CD4-positive, alpha-beta T cell treated with Interferon gamma for 1 hour (primary cell): ENCODE measurements at places on chromosomes 11 and 22.

- no peak for DNase-seq
Observed at GRCh38 chr11:118491041-118491440, 36.2 kb upstream of the TTC36 start.

GRCh38 chr11:77502346-77502905 is 28.5 kb upstream of the PAK1 start:
- no peak for DNase-seq

GRCh38 chr11:44029977-44030911 is 17.5 kb upstream of the ACCSL start:
- DNase-seq: no peak

DNA sequence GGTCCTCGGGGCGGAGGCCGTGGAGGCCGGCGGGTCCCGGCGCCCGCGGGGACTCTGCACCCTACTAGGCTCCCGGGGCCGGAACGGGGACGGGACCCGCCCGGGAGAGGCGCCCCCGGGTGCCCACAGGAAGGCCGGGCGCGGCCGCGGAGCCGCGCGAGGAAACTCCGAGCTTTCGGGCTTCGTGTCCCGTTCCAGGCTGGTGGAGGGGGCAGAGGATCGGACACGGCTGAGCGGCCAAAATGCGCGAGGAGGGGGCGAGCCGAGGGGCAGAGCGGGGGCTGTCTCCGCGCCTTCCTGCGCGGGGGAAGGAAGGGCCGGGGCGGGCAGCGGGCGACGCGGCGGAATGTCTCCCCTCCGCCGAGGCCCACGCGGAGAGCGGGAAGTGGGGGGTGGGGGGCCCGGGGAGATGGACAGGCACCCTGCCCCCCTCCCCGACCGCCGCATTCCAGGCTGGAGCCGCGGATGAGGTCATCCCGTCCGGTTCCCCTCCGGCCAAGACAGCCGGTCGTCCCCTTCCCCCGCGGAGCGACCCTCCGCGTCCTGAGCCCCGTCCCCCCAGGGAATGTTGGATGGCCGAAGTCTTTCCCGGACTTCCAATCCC is 430 bp downstream of the CDC42EP1 start:
- no peak for DNase-seq

GRCh38 chr22:26671317-26672059 is 14.1 kb downstream of the MIAT start:
- DNase-seq: peak; percentile 70

DNA sequence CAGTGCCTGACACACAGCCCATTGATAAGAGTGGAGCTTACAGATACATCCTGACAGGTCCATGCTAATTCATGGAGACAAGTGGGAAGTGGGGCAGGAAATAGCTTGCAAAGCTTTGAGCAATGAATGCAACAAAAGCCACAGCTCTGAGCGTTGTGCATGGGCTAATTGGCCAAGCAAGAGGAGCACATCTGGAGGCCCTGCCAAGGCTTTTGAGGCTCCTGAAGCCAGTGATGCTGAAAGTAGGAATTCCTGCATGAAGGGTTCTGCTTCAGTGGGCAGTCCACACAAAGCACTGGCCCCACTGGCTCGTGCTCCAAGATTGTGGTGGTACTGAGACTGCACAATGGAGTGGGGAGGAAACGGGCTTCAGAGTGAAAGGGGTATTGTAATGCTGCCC is 103.8 kb upstream of the CSNK2A3 start:
- no peak for DNase-seq

DNA sequence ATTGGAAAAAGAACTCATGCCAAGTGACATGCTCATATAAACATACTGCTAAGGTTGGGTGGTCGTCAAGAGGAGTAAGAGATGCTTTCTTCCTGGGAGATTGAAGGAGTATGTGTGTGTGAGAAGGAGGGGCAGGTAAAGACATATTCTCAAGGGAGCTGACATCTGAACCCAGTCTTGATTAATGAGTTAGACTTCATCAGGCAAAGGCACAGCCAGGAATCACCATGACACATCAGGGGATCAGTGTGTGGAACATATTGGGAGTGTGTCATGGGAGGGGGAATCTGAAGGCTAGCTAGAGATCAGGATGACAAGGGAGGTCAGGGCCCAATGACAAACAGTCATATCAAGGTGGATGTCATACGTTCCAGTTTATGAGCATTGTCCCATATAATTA is 14.9 kb downstream of the CNTF start:
- DNase-seq: no peak

DNA sequence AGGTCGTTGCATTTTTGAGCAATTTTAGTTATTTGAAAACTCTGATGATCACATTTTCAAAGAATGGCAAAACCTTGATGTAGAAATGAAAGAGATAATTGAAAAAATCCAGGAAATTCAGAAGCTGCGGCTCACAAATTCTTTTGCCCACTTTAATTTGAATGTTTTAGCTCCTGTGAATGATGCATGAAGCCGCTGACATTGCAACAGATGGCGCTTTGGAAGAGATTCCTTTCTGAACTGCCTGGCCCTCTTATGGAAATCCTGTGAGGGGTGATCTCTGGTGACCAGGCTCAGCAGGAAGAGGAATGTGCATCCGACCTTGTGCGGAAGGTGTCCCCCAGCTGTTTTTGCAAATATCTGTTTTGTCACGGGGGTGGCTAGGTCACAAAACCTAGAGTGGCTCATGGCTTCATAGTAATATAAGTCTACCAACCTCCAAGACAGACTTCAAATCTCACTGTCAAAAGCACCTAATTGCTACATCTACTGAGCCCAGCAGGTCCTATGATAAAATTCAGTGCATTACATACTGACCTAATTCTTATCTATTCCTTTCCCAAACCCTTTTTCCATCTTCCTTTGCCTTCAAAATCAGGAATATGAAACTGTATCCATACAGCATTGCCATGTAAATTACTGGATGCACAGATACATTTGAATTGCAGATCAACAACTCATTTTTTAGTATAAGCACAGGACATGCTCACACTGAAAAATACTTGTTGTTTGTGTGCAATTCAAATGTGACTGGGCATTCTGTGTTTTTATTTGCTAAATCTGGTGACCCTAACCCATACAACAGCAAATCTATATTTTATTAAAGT is 412.7 kb downstream of the ETS1 start:
- no peak for DNase-seq

GRCh38 chr11:17760102-17761029 is 25.8 kb downstream of the KCNC1 start:
- DNase-seq: no peak

GRCh38 chr11:22711880-22712279 is 45.5 kb downstream of the GAS2 start:
- no peak for DNase-seq
